ENCODE measurements at places on chromosomes 2 and 18.

- DNase-seq = no peak
These were observed 305.0 kb upstream of the LRP1B start for GRCh38 chr2:142435847-142436246.

DNA sequence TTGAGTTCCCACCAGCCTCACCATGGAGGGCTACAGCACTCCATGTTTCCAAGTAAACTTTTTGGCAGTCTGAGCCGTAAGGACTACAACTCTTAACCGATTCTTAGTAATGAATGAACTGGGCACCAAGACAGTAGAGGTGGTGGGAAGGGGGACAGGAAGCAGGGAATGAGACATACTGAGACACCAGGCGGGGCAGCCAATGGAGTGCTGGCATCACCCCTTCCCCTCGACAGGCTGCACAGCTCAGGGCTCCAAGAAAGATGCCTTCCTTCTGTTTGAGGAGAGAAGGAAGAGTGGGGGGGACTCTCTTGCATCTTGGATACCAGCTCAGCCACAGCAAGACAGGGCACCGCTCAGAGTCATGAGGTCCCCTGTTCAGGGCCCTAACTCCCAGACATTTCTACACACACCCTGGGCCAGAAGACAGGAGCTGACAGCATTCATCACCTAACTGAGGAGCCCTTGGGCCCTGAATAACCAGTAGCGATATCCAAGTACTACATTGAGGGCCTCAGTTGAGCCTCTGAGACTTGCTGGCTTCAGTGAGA lies 45.2 kb downstream of the USP34 start:
- no peak for DNase-seq

- DNase-seq = no peak
These were observed 60.7 kb downstream of the SPATS2L start for GRCh38 chr2:200367155-200367554.

GRCh38 chr2:181900007-181900651 lies 8.6 kb downstream of the ITPRID2 start:
- no peak for DNase-seq

- no peak for DNase-seq
These were observed 186.0 kb upstream of the HDAC4 start for GRCh38 chr2:239586651-239587310.

DNA sequence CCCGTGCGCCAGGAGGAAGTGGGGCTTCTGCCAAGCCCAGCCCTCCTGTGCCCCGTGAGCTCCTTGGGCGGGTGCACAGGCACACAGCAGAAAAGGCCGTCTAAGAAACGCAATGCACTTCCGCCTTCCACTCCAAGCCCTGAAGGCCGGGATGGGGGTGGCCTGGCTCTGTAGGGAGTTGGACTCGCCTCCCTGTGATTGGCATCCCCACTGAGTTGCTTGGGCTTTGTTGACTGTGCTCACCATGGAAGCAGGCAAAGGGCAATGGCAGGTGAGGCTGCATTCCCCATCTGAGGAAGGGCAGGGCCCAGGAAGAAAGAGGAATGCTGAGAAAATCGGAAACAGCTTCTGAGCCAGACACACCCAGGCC lies 66.8 kb downstream of the CRACDL start:
- no peak for DNase-seq

GRCh38 chr18:13642440-13642827 lies 83.9 kb downstream of the FAM210A start:
- no peak for DNase-seq

GRCh38 chr2:191977754-191978153 lies 130.9 kb upstream of the CAVIN2 start:
- DNase-seq = no peak

- DNase-seq = no peak
These were observed 24.1 kb downstream of the SLC25A52 start for GRCh38 chr18:31736630-31737029.
